ENCODE measurements at places on chromosomes 5 and 9.

DNA sequence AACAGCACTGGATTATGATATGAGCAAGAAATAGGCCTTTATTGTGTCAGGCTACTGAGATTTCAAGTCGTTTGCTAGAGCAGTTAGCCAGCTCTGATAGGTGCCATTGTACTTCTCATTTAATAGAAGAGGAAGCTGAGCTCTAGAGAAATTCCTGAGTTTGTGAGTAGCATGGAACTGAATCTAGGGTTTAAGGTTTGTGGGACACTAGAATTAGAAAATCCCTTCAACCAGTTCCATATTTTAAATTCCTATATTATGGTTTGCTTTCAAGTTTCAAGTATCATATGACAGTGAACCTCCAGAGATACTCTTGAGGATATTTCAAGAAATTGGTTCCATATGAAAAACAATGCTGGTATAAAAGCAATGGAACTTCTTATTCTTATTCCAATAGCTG, 87.6 kb downstream of the ANKRD55 start:
- no peak for DNase-seq

DNA sequence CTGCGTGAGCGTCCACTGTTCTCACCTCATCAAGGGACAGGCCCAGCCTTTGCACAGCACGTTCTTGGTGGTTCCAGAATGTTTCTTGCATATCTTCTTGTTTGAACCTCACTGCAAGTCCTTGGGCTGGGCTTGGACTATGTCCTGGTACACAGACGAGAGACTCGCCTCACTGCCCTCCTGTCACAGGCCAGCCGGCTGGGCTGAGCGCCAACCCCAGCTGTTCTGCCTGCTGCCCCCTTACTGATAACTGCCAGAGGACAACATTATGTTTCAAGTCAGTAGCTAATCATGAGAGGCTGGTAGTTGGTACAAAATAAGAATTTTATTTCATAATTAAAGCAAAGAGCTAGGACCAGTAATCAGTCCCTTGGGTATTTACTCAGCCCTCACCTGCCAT, 52.8 kb upstream of the LRRTM2 start:
- no peak for DNase-seq

DNA sequence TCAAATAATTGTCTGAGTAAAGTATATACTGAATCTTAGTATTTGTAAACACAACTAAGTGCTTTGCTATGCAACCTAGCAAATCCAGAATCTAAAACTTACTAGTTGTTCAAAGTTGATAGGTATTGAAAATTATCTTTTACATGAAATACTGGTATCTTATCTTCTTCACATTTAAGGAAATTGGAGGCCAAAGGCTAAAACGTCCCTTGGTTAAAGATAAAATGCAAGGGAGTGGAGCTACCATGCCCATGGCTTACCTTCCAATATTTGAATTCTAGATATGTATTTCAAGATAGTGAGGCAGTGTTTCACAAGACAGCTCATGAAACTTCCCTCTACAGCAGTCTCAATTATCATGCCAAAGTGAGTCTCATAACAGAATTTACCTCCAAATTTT, 373.5 kb downstream of the KIAA0825 start:
- DNase-seq: no peak

DNA sequence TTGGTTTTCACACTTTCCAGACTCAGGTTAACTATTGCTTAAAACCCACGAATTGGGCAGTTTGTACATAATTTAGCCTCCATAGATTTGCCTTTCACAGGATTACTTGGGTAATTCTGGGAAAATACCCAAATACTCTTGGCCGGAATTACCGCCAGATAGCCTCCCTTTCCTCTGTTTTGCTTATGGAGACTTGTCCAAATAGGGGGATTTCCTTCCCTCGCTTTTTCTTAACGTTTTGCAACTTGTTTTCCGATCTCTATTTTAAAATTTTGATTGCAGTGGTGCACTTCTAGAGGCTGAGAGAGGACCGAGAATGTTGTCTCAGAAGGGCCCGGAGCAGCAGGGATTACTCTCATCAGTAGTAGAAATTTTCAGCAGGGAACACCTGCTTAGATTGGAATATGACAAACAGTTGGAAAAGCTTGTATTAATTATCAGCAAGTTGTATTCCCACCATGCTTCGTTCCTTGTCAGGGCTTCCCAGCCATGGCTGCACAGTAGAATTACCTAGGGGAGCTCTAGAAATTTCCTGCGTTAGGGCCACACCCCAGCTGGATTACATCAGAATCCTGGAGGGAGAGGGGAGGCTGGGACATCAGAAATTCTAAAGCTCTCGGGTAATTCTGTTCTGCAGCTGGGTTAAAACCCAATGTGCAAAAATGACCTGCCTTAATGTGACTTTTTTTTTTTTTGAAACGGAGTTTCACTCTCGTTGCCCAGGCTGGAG, 329.1 kb downstream of the SH3GL2 start:
- DNase-seq: no peak

DNA sequence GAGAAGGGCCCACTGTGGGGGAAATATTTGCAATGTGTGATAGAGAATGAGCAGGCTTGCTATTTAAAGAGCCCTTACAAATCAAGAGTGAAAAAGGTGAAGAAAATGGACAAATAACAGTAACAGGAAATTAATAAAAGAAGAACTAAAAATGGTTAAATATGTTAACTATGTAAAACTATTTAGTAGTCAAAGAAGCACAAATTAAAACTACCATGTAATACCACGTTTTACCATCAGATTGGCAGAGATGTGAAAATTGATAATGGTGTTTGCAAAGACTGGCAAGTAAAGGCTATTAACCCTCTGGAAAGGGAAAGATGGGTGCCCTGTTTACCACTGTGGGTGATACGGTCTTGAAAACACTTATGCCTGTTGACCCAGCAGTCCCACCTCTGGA, 23.2 kb upstream of the GRHPR start:
- DNase-seq: no peak

GRCh38 chr9:32503008-32503407, 23.0 kb downstream of the RIGI start:
- no peak for DNase-seq

GRCh38 chr5:148791334-148791667, 35.1 kb upstream of the ADRB2 start:
- DNase-seq: peak; percentile 67

DNA sequence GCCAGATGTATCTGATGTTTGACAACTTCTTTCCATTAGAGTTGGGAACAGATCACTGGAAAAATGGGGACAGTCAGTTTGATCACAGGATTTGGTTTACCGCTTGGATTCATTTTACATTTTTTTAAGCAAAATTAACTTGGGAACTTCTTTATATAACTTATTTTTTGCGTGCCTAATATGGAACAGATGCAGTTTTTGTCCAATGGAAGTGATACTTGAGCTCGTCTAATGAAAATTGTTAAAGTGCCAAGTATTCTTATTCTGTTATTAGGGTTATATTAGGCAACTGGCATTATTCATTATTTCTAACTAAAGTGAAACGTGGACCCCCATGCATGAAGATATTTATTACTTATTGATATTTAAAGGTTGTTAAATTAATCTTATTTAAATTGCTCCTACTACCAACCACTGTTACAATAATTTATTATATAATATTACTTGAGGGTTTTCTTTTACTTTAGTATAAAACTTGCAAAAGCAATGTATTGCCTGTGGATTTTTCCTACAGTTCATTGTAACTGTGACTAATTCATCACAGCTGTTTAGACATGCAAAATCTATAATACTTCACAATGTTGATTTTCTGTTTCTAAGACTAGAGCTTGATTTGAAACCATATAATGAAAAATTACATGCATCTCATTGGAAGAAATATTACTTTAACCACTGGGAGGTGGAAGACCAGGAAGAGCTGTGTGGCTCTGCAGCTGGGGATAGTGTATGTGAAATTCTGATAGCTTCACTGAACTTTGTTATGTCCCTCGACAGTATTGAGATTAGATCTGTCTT, 787.3 kb upstream of the WWC1 start:
- no peak for DNase-seq

DNA sequence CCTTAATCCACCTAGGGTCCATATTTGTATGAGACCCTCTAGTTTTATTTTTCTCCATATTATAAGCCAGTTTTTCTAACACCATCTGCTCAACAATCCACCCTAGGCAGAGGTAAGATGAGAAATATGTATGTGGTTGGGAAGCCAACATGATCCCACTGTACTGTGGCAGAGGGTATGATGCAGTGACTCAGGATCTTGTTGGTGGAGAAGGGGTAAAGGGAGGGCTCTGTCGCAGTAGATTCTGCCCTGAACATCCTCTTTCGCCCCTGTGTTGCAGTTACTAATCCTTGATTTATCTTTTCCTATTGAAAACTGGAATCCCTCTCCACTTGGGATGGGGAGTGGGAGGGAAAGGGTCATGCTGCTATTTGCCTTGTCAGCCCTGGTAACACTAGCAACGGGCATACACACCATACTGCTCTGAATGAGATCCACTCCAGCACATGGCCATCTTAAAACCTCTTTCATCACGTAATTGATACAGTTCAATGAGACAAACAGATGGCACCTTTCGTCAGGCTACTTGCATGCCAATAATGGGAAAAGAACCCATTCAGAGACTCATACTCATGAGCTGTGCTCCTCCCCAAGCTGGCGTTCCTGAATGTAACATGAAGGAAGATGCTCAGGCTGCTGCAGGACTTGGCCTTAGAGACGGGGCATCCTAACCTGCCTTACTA, 63.0 kb downstream of the ADAMTS12 start:
- DNase-seq: no peak

- DNase-seq: no peak
Observed at GRCh38 chr5:3020426-3020825, 268.9 kb upstream of the IRX2 start.

- no peak for DNase-seq
Observed at GRCh38 chr5:84618262-84618661, 233.6 kb upstream of the EDIL3 start.

All from stimulated activated naive CD8-positive, alpha-beta T cell treated with anti-CD3 and anti-CD28 coated beads, Interleukin-15, Interleukin-2, amounts not matched to agents 100 U/mL and 50 U/mL, for 24 hours (primary cell).